ENCODE measurements at places on chromosomes 11 and 22.

DNA sequence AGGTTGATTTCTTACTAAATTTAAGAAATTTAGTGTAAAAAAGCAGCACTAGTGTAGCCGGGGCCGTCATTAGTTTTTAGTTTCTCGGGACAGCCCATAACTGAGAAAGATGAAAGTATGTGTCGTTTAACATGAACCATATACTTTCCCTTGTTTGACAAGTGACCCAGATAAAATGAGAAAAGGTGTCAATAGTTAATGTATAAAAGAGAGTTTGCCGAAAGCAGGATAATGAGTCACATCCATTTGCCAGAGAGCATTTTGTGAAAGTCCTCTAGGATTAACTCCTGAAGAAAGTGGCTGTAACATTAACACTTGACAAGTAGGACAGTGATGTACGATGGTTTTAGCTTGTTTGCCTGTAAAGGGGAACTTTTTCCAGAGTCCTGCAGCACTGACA, 13.5 kb downstream of the OR52K1 start:
- DNase-seq: no peak

DNA sequence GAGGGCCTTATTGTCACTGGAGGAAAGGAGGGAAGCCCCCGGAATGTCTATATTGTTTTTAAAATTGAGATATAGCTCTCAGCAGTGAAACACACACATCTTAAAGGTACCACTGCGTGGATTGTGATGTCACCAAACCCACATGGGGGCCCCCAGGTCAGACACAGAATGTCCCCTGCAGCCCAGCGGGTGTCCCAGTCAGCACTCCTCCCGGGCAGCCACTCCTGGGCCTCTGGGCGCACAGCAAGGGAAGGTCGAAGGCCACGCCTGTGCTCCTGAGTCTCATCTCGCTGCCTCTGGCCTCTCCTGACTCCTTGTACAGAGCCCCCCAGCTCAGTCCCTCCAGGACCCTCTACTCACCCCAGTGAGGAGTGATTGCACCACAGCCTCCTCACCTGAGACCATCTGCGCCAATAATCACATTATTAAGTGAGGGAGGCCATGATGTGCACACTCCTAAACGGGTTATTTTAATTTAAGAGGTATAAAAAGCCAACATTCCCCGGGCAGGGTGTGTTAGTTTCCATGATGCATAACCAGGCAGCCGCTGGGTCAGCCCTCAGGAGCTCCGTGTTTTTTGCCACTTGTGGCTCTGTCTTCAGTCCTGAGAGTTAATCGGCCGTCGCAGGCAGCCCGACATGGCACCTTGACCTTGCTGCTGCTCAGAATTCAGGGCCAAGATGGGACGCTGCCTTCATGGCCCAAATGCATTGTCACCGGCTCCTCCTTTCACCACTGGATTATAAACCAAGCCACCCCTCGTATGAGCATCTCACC, 1089.3 kb downstream of the BRD1 start:
- no peak for DNase-seq

DNA sequence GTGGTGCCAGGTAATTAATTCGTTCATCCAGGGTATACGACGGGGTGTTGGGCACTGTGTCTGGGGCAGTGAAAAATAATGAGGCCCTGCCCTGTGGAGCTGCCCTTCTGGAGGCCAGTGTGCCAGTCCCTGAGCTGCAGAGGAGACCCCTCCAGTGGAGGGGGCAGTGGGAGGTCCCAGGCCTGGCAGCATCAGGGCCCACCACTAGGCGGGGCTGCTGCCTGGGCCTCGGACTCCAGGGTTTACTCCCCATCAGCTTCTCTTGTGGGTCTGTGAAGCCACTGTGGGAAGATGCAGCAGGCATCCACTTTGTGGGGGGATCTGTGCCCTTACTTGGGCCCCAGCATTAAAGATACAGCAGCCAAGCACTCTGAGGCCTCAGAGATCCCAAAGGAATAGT, 17.4 kb upstream of the TMPRSS6 start:
- no peak for DNase-seq

GRCh38 chr11:3147257-3147619, 17.9 kb downstream of the OSBPL5 start:
- no peak for DNase-seq

GRCh38 chr11:84922836-84923235, 704.3 kb downstream of the DLG2 start:
- DNase-seq: no peak

- no peak for DNase-seq
These were observed 5.3 kb downstream of the OSBP start for GRCh38 chr11:59610289-59610688.

DNA sequence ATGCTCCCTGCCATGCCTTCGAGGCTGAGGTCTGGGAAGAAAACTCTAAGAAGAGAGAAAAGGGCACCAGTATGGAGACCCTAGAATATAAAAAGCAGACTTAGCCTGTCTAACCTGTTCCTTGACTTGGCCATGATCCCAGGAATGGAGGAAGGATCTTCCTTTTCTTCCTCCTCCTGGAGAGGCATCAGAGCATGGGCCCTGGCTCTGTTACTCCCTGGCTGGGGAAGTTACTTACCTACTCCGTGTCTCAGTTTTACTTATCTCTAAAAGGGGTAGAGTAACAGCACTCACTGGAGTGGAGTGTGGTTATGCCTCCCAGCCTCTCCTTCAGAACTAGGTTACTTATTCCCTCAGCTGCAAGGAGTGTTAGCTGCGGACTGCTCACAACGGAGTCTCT, 55.2 kb upstream of the PHF21A start:
- DNase-seq: no peak

GRCh38 chr11:44911029-44911814, 39.5 kb downstream of the TP53I11 start:
- DNase-seq: peak; percentile 74

DNA sequence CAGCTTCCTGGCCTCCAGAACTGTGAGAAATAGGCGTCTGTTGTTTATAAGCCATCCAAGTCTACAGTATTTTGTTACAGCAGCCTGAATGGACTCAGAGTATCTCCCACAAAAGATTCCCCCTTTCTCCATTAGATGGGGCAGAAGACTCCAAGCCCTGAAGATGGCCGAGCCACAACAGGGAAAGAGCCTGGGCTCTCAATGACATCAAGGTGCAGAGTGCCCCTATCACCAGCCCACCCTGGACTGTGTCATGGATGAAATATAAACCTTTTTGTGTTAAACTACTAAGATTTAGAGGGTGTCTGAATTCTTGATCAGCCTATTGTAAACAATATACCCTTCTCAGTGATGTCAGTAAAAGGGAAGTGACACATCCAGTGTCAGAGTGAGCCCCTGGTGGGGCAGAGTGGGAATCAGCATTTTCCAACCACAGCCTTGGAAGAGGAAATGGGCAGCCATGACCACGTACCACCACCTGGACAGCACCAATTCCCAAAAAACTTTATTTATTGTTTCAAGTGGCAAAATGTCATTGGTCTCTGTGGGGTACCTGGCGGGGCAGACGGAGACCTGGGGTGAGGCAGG, 25.5 kb downstream of the TNKS1BP1 start:
- no peak for DNase-seq

- no peak for DNase-seq
These were observed 342.6 kb upstream of the B3GAT1 start for GRCh38 chr11:134754521-134755198.

GRCh38 chr11:35923452-35923851, 20.4 kb upstream of the LDLRAD3 start:
- no peak for DNase-seq

DNA sequence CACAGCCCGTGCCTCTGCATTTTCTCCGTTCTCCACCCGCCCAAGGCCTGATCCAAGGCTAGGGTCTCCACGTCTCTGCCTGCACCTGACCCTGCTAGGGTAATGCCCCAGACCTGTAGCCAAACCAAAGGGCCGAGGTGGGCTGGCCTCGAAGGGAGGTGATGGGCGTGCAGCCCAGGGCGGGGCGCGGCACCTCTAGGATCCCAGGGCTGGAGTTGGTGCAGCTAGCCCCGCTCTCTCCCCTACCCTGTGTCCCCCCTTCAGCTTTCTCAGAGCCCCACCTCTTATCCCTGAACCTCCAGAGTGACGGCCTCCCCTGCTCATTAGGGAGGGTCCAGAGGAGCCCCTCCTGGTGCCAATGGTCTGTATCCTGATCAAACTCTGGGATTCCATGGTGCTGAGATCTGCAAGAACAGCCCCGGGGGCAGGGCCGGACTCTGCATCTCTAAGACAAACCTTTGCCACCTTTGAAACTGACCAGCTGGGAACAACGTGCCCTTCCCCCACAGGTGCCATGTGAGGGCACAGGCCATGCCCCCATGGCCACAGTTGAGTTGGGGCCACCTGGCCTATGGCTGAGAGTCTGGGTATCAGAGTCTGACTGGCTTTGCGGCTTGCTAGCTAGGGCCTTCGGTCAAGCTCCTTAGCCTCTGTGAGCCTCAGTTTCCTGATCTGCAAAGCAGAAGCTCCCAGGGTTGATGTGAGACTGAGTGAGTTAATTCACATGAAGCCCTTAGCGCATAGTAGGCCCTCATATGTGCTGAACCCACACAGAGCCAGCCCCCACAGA, 23.1 kb upstream of the CBX7 start:
- DNase-seq: no peak

DNA sequence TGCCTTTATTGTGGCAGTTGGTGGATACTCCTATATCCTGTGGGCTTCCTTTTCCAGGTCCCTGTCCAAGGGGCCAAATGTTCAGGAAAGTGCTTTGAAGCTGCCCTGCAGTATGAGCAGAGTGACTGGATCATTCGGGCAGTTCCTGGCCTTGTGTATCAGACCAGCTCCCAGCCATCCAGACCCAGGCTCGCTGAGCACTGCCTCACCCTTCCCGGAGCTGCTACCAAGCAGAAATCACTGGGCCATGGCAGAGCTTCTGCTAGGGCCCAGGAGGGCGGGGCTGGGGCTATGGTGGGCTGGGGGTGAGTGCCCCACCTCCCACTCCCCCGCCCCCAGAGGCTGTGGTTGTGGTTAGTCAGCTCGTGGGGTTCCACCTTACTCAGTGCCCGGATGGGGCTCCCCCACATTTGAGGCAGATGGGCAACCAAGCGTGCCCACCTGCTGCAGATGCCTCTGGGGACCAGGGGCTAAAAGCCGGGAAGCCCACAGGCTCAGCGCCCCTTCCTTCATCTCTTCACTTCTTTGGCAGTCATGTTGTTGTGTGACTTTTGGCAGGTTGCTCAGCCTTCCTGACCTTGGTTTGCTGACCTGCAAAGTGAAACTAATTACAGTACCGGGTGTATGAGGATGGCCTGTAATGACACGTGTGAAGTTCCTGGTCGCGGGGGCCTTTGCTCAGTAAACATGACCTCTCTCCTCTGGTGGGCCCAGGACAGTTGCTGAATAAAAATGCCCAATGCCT, 2.1 kb upstream of the LRRC32 start:
- DNase-seq: peak; percentile 42

DNA sequence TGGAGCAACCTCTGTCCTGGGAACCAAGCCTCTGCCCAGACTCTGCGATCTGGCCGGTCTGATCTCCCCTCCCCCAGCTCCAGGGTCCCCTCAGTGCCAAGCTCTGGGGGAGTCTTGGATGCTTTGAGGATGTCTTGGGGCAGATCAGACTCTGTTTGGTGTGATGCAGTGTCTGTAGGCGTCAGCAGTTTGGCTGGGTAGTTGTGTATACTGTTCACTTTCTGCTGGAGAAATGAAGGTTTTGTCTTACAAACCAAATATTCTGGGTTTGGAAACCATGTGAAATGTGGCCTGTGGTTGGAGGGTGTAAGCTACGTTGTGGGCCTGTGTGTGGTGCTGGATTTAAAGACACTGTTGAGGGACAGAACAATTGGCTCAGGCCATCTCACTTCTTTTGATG, 4.6 kb downstream of the INSC start:
- DNase-seq: no peak

- DNase-seq: no peak
These were observed 3.4 kb upstream of the MUC5B start for GRCh38 chr11:1219446-1219833.

DNA sequence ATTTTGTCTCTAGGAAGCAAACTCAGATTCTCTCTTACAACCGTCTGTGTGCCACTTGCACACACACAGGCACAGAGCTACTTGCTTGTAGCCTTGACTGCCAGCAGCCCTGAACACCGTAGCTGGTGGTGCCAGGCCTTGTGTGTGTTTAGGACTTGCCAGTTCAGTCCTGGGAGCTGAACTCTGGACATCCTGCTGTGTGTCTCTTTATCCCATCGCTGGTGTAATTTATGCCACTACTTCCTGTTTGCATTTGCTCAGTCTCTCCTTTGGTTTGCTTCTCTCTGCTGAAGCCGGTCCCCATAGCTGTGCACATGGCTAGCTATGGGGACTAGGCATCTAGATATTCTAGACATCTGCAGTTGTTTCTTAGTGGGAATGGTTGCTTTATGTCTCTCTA, 24.0 kb downstream of the MARK2 start:
- no peak for DNase-seq

DNA sequence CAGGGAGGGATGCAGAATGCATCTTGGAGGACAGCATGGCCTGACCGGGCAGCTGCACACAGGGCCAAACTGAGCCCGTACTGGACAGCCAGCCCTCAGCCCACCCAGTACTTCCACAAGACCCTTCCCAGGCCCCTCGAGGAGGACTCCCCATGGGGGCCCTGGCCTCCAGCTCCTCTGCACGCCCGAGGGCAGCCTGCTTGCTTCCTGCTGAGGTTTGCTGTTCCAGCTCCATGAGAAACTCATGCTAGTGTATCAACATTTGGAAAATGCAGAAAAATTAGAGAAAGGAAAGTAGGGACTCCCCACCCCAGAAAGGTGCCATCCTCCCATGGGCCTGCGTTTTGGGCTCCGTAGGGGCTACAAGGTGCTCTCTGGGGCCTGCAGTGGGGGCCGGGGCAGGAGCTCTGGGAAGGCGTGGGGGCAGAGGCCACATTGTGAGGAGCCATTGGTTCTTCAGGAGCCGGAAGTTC, 21.3 kb upstream of the CCDC188 start:
- no peak for DNase-seq

GRCh38 chr11:31815711-31816467, 4.8 kb upstream of the PAX6 start:
- DNase-seq: no peak

DNA sequence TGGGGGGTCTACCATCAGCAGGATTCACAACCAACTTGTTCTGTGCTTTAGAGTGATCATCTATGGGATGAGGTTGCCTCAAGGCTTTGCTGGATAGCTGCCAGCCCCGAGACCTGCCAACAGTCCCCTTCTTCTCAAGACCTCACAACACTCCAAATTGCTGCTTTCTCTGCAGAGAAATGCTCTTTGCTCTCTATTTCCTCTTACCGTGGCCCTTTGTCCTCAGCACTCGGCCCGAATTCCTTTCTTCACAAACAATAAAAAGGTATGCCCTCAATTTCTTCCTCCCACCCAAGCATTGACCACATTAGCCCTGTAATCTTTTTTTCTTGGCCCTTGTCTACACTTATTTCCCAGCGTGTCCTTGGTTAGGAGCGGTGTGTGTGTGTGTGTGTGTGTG, 147.4 kb upstream of the SNX19 start:
- DNase-seq: no peak
